Vagina (tissue), 2 donors: ENCODE measurements at places on chromosomes 2 and 18. TPM values are rescaled to one million over a fixed set of nuclear protein-coding genes. Genes with fewer than 3 reads are reported as not detected.

DNA sequence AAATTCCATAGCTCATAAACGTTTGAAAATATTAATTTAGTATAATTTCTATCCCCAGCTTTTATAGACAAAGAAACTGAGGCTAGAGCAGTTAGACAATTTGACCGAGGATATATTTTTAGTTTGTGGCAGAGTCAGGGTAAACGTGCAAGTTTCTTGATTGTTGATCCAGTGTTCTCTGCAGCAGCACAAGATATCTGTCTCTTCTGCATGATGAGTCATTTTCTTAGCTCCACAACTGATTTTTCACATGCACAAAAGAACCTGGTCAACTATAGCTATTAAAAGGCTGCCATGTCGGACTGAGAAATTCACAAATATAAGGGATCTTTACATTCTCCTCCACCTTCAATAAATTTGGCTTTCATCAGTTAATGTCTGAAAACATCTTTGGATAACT lies 143.4 kb upstream of the CYP26B1 start:
- no peak for DNase-seq
- no peaks in the 10 kb centered on the region for H3K27me3 ChIP-seq
- H3K4me1 ChIP-seq = no peaks in the 10 kb centered on the region
- H3K4me3 ChIP-seq = no peak overlapping the region

GRCh38 chr18:69725855-69726508 lies 221.7 kb downstream of the CD226 start:
- H3K36me3 ChIP-seq = no peaks in the 10 kb centered on the region
- H3K27me3 ChIP-seq = no peaks in the 10 kb centered on the region
- H3K4me3 ChIP-seq = no peak overlapping the region

ABCA12 gene
- total RNA-seq = 17.2 TPM

- H3K4me1 ChIP-seq = peaks cover 56% of the 10 kb centered on the region
- DNase-seq = no peak
- H3K36me3 ChIP-seq = no peaks in the 10 kb centered on the region
- H3K27ac ChIP-seq = no peak overlapping the region
Measured at GRCh38 chr2:105873721-105874120, 129.0 kb downstream of the NCK2 start.

DNA sequence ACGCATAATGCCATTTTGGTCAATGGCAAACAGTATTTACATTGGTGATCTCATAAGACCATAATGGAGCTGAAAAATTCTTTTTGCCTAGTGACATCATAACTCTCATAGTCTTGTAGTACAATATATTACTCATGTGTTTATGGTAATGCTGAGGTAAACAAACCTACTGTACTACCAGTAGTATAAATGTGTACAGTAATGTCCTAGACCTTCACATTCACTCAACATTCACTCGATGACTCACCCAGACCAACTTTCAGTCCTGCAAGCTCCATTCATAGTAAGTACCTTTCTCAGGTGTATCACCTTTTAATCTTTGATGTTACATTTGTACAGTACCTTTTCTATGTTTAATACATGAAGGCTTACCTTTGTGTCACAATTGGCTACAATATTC lies 558.2 kb upstream of the PIK3C3 start:
- H3K36me3 ChIP-seq = no peaks in the 10 kb centered on the region
- H3K27me3 ChIP-seq = no peaks in the 10 kb centered on the region
- no peaks in the 10 kb centered on the region for H3K4me1 ChIP-seq
- no peak overlapping the region for H3K27ac ChIP-seq
- no peak for DNase-seq
- no peak overlapping the region for H3K4me3 ChIP-seq
